Stimulated activated CD8-positive, alpha-beta memory T cell treated with anti-CD3 and anti-CD28 coated beads, Interleukin-2, amount 100 ng/mL, for 1 hour (primary cell): ENCODE measurements at places on chromosomes 2 and 18.
A peak's percentile ranks its signal among the peaks of the same experiment; 100 is the strongest.

DNA sequence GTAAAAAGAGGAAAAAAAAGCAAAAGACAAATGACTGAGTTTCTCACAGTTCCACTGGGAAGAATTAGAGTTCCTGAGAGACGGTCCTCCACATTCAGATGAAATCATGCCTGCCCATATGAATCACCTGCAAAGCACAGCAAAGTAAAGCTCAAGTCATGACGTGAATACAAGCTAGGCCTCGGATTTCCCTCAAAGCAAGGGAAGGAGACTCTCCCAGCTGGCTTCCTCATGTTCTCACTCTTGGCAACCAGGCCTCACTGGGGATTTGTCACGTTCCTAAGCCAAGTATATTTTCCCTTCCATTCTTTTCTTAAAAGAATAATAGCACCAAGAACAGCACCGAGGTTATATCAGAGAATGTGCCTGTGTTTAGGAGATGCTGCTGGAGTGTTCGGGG lies 47.0 kb downstream of the CYP27C1 start:
- DNase-seq, result no peak

DNA sequence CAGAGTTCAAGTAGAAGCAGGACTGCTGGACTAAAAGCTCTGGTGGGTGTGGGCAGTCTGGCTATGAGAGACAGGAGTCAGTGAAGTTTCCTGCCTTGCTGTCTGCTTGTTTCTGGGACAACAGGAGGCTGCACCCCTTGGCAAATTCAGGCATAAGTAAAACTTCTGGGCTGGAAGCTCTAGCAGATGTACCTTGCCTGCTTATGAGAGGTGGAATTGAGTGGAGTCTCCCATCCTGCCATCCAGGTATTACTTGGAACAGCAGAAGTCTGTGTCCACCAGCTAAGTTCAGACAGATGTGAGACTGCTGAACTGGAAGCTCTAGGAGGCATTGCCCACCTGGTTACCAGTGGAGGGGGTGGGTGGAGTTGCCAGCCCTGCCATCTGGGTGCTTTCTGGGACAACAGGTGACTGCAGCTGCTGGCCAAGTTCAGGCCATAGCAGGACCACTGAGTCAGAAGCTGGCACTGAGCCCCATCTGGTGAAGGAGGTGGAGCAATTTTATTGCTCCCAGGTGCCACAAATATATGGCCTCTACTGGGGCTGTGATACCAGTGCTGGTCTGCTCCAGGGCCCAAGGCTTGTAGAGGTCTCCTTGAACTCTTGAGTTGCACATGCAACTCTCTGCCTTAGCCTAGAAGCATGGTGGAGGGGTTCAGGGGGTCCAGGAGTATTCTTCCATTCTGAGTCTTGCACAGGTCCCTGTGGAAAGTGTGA lies 199.4 kb upstream of the FN1 start:
- no peak for DNase-seq

- no peak for DNase-seq
Measured at GRCh38 chr2:74278176-74278575, 65.0 kb downstream of the SLC4A5 start.

DNA sequence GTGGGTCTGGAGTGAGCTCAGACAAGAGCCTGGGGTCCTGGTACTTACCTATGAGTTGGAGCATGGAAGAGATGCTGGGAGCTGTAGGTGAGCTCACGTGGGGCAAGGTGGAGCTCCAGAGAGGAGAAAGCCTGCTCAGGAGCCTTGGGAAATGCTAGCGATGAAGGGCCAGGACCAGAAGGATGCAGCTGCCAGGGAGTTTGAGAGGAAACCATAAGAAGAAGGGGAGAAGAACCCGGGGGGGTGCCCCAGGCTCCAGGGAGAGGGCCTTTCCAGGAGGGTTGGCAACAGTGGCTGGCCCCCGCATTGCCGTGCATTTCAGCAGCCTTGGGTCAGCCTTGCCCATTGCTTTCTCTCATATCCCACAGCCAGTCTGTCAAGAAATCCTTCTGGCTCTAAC lies 268.7 kb downstream of the GLI2 start:
- DNase-seq, result no peak

DNA sequence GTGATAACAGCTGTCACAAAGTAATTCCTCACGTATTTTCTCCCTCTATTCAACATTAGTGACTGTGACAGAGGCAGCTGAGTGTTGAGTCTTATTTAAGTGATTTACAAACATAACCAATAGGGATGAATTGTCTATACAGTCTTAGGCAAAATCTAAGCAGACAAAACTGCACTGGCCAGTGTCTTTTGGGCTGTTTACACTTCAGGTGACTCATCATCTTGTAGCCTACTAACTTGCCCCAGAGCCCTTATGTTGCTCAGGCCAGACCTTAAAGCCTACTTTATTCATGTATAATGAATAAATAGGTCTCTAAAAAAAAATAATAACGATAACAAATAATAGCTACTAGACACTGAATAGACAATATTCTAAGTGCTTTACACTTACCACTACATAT lies 17.2 kb downstream of the THOC1 start:
- no peak for DNase-seq

GRCh38 chr2:98269274-98269673 lies 77.0 kb upstream of the CNGA3 start:
- DNase-seq, result no peak

DNA sequence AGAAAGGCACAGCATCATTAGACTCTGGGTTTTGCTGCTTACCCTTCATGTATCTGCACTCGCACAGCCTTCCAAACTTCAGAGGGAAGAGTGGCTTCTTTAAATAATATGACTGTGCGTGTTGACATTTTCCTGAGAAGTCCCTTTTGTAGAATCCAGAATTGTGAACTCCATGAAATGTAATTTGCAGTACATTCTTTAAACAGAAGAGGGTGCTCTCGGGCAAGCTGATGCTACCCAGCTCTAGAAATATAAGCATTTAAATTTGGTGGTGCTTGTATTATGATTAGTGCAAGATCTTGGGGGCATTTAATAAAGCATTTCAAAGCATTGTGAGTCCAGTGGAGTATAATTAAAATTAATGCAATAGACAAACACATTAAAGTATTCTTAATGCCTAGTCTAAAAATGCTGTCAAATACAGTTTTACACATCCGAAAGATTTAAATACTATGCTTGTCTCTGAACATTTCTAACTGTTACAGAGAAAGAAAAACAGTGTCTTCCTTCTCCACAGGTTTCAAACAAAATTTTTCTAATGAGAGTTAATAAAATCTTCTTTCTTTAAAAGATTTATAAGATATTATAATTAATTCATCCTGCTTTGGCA lies 17.3 kb upstream of the GTF2A1L start:
- DNase-seq, result no peak

GRCh38 chr2:43031471-43032212 lies 194.8 kb downstream of the ZFP36L2 start:
- DNase-seq, result no peak

DNA sequence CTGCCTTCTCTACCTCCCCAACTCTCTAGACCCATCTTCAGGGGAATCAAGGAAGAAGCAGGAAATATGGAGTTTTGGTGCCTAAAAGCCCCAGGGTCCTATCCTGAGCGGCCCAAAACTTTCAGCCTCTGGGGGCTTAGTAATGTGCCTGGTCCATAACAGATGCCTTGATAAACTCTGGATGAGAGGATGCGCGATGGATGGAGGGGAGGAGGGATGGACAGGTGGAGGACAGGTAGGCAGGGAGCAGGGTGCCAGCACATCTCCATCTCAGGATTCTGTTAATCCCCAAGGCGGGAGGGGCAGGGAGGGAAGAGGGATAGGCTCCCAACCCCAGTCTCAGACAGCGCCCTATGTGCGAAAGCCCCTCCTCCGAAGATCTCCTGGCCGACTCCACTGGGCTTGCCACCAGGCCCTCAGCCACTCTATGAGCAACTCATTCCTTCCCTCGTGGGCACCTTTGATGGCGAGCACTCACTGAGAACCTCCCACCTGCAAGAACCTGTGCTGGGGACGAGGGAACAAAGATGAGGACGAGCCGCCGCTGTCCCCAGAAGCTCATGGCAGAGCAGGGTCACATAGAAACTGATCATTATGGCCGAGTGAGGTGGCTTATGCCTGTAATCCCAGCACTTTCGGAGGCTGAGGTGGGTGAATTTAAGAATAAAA lies 23.1 kb downstream of the HS1BP3 start:
- no peak for DNase-seq

DNA sequence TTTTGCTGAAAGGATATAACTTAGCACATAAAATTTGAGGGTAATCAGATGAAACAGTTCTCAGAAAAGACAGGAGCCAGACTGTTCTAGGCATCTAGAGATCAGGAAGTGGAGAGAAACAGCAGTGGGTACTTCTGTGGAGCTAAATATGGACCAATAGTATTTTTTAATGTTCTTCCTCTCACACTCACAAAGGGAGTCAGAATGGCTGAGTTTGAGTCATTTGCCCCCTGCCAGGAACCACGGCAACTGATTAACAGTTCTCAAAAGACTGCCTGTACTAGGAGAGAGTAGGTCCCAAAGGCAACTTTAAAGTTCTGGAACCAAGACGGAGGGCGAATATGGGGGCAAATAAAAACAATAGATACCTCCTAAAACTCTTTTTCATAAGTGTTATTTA lies 107.5 kb downstream of the GULP1 start:
- DNase-seq, result no peak

- DNase-seq, result no peak
Measured at GRCh38 chr2:177551989-177552421, 159.4 kb downstream of the AGPS start.

GRCh38 chr18:7817575-7818230 lies 250.6 kb downstream of the PTPRM start:
- DNase-seq, result no peak

GRCh38 chr18:69408522-69408921 lies 7.8 kb downstream of the DOK6 start:
- DNase-seq, result no peak

DNA sequence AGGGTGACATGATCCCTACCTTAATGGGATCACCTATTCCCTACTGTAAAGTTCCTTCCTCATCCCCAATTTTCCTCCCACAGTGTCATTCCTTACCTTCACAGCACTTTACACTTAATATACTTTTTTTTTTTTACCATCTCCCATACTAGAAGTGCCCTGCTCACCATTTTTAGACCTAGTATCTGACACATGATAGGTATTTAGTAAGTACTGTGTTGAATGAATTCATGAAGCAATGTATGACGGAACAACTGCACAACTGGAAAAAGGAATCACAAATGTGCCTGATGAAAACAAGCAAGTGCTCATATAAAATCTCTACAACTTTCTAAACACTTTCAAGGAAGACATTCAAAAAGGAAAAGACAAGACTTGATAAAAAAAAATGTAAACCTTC lies 77.0 kb upstream of the ST8SIA5 start:
- DNase-seq, result no peak

GRCh38 chr2:3403587-3404334 lies 24.3 kb downstream of the TRAPPC12 start:
- DNase-seq, result no peak

- DNase-seq, result no peak
Measured at GRCh38 chr2:160207271-160207670, 7.2 kb upstream of the ITGB6 start.

GRCh38 chr2:134866498-134867099 lies 28.2 kb downstream of the ACMSD start:
- DNase-seq, result no peak

DNA sequence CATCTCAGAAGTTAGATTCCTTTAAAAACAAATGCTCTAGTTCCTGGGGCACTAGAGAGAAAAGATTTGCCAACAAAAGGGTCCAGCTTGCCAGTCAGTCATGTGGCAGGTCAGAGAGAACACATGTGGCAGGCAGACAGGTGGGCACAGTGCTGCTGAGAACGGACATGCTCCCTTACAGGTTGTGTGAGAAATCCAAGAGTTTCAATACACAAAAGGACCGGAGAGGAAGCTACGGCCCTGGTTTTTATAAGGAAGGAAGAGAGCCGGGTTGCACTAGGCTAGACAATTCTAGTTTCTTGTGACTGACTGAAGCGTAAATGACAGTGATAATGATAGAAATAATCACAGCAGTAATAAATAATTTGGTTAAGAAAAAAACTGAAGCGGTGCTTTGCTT lies 18.3 kb downstream of the CDC42EP3 start:
- no peak for DNase-seq

DNA sequence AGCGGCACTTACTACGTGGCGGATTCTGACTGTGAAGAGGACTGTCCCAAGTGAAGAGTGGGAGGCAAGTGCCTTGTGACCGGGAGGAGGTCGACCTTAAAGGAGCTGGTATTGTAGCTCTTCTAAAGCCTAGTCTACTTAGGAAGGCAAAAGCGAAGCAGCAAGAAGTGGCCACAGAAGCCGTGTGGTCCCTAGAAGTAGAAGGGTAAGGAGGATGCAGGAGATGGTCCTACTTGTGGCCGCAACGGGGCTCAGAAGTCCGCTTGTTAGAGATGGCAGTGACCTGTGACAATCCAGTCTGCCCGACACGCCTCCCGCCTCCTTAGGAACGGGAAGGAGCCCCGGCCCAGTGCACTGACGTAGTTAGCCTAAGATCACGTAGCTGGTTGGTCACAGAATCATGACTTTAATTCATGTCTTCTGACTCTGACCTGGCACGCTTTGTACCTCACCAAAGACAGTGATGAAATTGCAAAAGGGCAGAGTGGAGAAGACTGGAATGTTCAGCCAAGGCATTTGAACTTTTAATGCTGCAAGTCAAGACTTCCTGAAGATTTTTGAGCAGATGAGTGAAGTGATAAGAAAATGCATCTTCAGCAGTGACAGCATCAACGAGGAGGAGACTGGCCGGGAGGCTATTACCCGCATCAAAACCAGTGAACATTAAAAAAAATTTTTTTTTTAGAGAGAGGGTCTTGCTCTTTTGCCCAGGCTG lies 749 bp upstream of the EIF2AK3 start:
- peak; percentile 52 for DNase-seq

- no peak for DNase-seq
Measured at GRCh38 chr2:209942426-209942825, 60.0 kb upstream of the RPE start.

DNA sequence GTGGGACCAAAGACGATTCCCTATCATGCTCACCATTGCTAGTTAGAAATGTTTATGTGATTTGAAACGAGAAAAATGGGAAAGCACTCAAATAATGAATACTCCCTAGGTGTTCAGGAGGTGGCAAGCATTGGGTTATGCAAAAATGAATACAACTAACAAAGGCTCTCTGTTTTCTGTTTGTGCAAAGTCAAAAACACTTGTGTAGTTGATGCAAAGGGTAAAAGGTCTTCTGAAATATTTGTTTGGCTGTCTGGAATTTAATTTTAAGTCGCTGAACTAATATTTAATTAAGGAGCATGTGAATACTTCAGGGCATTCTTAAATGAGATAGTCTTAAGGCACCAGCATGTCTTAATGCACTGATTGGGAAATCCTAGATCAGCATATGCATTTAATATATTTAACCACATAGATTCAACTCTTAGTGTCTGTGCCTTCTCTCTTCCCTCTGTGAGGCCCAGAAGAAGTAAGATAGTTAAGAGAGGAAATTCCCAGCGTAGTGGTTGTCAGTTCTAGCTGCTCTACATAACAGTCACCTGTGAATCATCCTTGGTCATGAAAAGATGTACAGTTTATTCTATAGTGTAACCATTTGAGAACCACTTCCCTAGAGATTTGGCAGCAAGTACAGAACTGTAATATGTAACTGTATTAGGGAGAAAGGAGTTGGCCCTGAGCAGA lies 111.9 kb downstream of the EPC2 start:
- DNase-seq, result no peak

- no peak for DNase-seq
Measured at GRCh38 chr2:186085226-186085625, 346.6 kb downstream of the FSIP2 start.

- DNase-seq, result no peak
Measured at GRCh38 chr2:9118383-9118960, 88.1 kb upstream of the ASAP2 start.
